Left lung (tissue), 14 donors: ENCODE measurements at places on chromosomes 5 and 9.

- no peak for DNase-seq
Measured at GRCh38 chr9:1917396-1917935, 97.7 kb upstream of the SMARCA2 start.

GRCh38 chr9:80899208-80899607 is 790.1 kb downstream of the TLE1 start:
- peak; percentile 23 for DNase-seq

DNA sequence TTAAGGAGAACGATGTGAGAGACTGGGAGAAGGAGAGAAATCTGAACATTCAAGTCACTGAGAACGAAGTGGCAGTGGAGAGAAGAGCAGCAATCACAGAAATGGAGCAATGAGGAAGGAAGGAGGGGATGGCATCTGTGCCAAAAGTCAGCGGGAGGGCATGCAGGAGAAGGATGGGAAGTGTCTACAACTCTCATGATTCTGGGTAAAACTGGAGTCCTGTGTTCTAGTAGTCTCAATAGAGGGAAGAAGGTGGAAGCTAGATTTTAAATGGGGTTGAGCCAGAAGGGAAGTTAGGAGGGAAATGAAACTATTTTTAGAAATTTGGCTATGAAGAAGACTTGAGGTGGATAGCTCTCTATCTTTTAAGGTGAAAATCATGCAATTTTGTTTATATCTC is 39.1 kb upstream of the SPATA31C2 start:
- no peak for DNase-seq

GRCh38 chr5:170434966-170435605 is 45.9 kb upstream of the KCNMB1 start:
- DNase-seq = peak; percentile 78

DNA sequence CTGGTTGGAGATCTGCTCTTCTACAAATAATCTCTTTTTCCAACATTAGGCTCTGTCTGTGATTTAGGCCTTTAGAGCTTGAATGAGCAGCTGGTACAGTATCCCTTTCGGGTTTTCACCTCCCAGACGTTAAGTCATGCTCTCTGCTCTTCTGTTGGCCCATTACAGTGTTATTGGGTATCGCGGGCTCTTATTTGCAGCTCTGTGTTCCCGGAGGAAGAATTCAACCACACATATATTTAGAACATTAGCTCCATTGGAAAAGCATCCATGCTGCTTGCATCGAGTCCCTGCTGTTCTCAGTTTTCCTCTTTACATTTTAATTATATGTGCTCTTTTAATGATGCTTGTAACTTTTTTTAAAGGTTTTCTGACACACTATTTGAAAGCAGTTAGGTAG is 278.0 kb upstream of the ADCY2 start:
- DNase-seq = no peak

- peak; percentile 33 for DNase-seq
Measured at GRCh38 chr5:137629646-137630045, 106.2 kb downstream of the KLHL3 start.

DNA sequence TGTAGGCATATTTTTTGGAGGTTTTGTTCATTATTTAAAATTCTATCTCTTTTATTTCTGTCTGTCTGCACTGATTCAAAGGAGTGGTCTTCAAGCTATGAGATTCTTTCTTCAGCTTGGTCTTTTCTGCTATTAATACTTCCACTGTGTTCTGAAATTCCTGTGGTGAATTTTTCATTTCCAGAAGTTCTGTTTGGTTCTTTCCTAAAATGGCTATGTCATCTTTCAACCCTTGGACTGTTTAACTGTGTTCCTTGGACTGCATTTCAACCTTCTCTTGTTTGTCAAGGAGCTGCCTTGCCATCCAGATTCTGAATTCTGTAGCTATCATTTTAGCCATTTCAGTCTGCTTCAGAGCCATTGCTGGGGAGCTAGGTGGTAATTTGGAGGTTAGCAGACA is 76.3 kb downstream of the CERT1 start:
- no peak for DNase-seq

- peak; percentile 5 for DNase-seq
Measured at GRCh38 chr9:100700689-100701318, 122.9 kb downstream of the CAVIN4 start.

DNA sequence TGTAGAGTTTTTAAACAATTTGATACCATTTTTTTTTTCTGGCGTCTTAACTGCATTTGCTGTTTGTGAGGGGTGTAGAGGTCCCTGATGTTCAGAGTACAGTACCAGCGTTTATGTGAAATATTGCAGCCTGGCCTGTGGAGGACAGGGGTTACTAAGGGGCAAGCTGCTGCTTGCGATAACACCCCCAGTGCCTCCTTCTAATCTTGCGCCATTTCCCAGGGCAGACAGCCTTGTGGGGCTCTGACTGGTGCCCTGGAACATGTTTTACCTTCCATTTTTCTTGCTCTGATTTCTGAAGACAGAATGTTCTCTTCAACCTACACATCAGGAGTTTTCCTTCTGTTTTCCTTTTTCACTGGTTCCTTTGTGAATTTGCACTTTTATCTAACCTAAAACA is 142.9 kb downstream of the DOCK8 start:
- no peak for DNase-seq

- DNase-seq = no peak
Measured at GRCh38 chr5:170426149-170426767, 37.1 kb upstream of the KCNMB1 start.

DNA sequence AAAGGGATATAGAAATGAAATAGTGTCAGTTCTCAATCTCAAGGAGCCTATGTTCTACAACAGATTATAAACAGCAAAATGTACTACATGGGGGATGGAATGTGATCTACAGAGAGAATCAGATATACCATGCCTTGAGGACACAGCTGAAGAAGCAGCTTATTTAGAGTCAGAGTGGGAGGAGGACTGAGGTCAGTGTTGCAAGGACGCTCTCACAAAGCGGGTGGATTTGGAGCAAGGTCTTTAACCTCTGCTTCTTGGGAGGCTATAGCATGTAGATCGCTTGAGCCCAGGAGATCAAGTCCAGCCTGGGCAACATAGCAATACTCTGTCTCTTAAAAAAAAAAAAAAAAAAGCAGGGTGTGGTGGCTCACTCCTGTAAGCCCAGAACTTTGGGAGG is 32.8 kb upstream of the PLIN2 start:
- no peak for DNase-seq

- no peak for DNase-seq
Measured at GRCh38 chr5:82754759-82755158, 322.4 kb downstream of the TMEM167A start.

GRCh38 chr9:109027176-109027575 is 13.9 kb upstream of the CTNNAL1 start:
- DNase-seq = no peak

GRCh38 chr5:139399501-139400121 is 4.3 kb downstream of the SPATA24 start:
- DNase-seq = no peak

GRCh38 chr9:27108981-27109541 is at the start of gene TEK:
Gene TEK, plus strand, starts transcription at chr9:27109225. Its CDS starts 366 bp downstream, at chr9:27109591.
- DNase-seq = no peak
